ENCODE measurements at places on chromosomes 7 and 10.

DNA sequence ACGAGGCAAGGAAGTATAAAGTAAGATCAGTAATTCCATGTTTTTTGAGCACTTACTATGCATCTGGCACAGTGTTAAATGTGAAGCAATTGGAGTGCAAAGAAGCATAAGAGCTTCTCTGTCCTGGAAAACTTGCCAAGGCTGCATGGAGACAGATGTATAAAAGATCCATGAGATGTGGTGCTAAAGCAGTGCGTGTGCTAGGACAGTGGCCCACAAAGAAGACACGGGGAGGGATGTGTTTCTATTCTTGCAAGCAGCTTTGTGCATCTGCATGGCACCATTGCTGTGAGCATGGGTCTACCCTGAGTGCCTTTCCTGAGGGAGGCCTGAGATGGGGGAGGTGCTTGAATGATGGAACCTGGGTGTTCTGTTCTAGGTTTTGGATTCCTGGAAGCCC lies 5.1 kb upstream of the CDHR3 start:
- DNase-seq: no peak

- DNase-seq: no peak
These were observed 769.3 kb downstream of the SORCS1 start for GRCh38 chr10:106395041-106395749.

DNA sequence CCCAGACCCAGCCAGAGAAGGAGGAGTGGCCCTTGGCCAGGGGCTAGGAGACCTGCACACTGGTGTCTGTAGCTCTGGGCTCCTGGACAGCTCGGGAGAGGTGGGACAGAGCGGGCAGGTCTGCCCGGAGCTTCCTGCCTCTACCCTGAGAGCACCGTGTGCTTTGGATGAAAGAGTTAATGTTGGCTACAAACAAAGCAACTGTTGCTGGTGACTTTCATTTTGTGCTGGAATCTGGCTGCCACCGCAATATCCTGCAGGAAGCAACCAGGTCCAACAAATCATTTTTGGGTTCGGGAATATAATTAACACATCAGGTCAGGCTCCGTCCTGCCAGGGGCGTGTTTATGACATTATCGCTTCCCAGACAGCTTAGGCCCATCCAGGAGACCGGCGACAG lies 441.8 kb upstream of the MKI67 start:
- DNase-seq: no peak

DNA sequence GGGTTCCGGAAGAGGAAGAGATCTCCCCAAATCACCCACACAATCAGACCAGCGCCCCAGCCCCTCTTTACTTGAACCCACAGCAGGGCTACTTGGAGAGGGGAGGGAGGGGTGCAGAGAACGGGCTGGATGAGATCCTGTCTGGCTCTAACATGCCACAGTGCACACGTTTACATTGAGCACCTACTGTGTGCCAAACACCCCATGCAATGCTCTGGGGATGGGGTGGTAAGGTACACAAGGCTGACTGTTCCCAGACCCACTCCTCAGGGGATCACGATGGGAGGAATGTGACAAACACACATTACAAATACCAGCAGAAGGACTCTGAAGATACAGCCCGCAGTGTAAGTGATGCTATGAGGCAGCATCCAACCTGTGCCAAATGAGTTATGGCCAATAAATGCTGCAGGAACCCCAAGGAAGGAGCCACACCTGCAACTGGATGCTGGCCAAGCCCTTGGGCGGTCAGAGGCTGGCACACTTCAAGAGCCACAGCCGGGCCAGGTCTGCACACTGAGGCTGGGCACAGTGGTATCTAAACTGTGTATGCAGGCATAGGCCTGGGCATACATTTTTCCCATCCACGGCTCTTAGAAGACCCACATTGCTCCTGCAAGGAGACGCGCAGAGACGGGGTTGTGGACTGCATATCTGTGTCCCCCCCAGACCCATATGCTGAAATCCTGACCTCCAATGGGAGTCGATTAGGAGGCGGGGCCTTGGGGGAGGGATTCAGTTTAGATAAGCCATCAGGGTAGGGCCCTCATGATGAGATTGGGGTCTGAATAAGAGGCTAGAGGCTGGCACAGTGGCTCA lies 6.4 kb downstream of the SPOCK2 start:
- no peak for DNase-seq

GRCh38 chr7:142110638-142111037 lies 880 bp upstream of the MGAM2 start:
- DNase-seq: no peak

GRCh38 chr7:43112459-43112940 lies at the start of gene HECW1:
TSS of gene HECW1 (plus strand) at chr7:43112647. CDS start at chr7:43243906, 131,259 bp downstream.
- DNase-seq: no peak

DNA sequence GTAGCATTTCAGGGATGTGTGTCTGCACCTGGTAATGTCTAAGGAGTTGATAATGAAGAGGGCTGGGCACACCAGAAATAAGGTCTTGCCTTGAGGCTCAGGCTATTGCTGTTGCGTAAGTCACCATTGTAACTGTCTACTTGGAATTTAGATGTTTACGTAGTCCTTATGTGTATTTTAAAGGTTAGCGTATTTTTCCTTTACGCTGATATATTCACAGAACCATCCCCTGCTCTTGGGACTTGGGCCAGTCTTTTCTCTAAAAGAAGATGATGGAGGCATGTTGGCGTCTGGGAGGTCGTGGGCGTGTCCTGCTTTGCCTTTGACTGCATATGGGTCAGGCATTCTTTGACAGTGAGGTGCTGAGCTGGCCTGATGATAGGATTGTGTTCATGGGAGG lies 14.7 kb downstream of the WDR37 start:
- no peak for DNase-seq

GRCh38 chr7:140196361-140197217 lies 19.8 kb upstream of the KDM7A start:
- DNase-seq: no peak

GRCh38 chr7:7857143-7857583 lies 111.4 kb upstream of the GLCCI1 start:
- no peak for DNase-seq

- DNase-seq: no peak
These were observed 63.8 kb upstream of the NPS start for GRCh38 chr10:127485153-127485857.

DNA sequence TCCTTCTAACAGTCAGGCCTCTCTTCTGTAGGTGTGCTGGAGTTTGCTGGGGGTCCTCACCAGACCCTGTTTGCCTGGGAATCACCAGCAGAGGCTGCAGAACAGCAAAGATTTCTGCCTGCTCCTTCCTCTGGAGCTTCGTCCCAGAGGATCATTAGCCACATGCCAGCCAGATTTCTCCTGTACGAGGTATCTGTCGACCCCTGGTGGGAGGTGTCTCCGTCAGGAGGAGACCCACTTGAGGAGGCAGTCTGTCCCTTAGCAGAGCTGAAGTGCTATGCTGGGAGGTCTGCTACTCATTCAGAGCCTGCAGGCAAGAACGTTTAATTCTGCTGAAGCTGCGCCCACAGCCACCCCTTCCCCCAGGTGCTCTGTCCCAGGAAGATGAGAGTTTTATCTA lies 611.1 kb upstream of the COBL start:
- no peak for DNase-seq

DNA sequence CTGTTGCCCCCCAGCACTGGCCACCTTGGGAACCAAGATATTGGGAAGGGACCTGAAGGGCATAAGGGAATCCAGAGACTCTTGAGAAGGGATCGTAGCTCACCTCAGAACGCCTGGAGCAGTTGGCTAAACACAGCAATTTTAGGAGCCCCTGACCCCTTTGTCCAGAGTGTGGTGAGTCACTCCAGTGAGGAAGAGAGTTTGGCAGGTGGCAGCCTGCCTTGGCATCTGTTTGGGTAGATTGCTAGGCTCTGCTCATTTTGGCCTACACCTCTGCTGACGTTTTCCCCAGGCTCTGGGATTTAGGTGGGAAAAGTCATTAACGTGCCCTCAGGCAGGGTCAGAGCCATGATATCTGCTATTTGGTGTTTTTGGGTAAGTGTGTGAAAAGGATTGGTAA lies 100.6 kb downstream of the GRB10 start:
- DNase-seq: no peak

- DNase-seq: no peak
These were observed 2.3 kb upstream of the ELFN1 start for GRCh38 chr7:1667566-1668395.

DNA sequence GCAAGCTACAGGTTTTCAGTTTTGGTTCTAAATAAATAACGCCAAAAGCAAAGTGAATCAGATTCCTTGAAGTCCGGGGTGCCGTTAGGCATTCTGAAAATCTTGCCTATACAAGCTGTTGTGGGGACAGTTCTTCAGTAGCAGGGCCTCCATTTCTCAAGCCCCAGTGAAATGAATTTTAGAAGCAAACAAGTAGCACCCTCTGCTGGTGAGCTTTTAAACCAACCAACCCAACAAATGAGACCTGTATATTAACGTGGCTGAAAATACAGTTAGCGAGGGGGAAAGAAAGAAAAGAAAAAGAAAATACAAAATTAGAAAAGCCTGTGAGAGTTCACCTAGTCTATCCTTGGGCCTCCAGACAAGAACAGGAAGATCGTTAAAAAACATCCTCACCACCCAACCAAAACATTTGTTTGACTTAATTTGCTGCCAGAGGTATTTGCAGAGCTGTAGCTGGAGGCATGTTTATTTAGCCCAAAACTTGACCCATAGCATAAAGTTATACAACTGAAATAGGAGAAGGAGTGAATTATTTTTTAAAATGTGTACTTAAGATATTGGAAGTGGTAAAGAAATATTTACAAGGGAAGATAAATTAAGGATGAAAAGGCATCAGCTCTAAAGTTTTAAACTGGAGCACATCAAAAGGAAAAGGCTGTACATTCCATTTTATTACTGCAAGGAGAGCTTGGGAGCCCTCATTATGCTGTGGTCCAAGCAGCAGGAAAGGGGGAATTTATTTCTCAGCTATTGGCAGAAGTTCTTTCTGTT lies 98.9 kb downstream of the DYNC1I1 start:
- peak; percentile 54 for DNase-seq

DNA sequence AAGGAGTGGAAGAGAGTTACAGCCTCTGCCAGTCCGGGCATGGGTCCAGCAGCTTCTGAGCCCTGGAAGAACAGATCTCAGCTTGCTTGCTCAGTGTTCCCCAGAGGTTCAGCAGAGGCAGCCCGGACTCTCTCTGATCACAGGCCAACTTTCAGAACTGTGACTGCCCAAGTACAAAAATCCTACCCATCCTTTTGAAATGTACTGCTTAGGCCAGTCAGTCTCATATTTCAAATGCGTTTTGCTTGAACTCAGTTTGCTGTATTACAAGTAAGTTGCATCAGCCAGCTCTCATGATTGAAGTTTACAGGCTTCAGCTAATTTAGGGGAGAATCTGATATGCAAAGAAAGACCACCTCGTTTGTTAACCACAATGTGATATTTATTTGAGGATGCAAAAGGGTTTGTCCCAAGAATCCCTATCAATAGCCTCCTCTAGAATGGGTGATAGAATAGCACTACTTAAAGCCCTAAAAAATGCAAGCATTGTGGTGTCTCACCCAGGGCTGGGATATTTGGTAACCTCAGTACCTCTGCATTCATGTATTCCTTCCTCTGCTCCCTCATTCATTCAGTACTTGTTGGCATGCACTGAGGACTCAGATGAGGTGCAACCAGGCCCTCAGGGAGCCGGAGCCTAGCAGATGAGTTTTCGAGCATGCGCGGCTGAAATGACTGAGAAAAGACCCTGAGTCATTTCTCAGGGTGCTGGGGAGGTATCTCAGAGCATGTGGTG lies 7.0 kb downstream of the AIMP2 start:
- DNase-seq: peak; percentile 8

- DNase-seq: no peak
These were observed 90.9 kb upstream of the TCF7L2 start for GRCh38 chr10:112858986-112859651.

DNA sequence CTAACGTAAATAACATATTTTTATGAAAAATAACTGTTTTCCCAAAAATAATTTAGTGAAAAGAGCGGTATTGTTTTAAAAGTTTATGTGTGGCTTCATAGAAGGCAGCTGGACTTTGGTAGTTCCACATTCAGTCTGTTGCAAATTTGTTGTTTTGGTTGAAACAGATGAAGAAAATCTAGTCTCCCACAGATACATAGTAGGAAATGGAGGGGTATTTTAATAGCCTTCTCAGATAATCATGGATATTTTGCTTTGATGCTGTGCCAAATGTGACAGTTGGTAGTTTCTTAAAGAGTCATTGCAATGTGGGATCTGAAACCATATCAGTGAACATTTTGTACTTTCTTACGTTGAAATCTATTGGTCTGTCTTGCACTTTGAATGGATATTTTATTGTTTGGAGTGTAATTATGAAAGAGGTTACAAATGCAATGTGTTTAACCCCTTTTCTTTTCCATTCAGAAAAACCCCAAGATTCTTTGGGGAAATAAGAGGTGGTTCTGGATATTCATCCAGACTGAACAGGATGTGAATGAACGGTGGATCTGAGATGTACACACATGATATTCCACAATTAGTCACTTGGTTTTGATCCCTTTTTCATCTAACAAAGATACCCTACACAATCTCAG lies 10.4 kb downstream of the ZNF365 start:
- DNase-seq: peak; percentile 39

DNA sequence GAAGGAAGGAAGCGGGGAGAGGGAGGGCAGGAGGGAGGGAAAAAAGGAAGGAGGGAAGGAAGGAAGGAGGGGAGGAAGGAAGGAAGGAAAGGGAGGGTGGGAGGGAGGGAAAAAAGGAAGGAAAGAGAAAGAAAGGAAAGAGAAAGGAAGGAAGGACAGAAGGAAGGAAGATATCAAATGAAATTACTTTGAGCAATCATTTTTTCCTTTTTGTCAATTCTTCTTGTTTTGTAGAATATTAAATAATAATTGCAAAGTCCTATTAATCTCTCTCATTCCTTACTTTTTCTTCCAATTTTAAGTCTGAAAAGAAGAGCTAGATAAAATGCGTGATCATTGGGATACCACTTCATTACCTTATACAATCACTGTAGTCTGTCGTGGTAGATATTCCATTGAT lies 117.5 kb downstream of the PLXDC2 start:
- no peak for DNase-seq

DNA sequence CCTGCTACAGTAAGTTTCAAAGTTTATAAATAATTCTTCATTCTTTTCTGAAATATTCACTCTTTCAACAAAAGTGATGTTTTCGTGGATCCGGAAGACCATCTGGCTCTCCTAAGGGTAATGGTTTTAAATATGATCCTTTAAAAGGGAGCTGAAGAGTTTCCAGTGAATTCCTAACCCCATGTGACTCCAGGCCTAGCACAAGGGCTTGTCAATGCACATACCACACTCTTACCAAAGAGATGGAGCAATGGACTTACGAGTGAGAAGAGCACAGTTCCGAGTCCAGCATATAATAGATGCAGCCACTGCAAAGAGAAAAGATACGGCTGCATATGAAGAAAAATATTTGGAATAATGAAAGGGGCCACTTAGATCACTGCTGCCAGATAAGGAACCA lies 32.1 kb upstream of the GATAD1 start:
- DNase-seq: no peak

- no peak for DNase-seq
These were observed 3.3 kb downstream of the IMMP2L start for GRCh38 chr7:111558991-111559390.
